OCI-M1 (cell line): ENCODE measurements at places on chromosomes 2 and 18.

- DNase-seq = no peak
Observed at GRCh38 chr2:159009940-159010339, 41.5 kb downstream of the TANC1 start.

- no peak for DNase-seq
Observed at GRCh38 chr2:101958061-101958460, 33.7 kb upstream of the IL1R2 start.

GRCh38 chr2:179059026-179059700, 9.2 kb upstream of the CCDC141 start:
- peak; percentile 29 for DNase-seq

DNA sequence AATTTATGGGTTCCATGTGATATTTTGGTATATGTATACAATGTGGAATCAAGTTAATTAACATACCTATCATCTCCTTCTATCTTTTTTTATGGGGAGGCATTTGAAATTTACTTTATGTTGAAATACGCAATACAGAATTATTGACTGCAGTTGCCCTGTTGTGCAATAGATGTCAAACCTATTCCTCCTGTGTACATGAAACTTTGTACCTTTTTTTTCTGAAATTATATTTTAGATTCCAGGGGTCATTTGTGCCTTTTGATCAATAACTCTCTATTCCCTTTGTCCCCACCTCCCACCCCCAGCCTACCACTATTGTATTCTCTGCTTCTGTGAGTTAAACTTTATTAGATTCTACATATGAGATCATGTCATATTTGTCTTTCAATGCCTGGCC, 369.9 kb downstream of the FSIP2 start:
- DNase-seq = no peak

DNA sequence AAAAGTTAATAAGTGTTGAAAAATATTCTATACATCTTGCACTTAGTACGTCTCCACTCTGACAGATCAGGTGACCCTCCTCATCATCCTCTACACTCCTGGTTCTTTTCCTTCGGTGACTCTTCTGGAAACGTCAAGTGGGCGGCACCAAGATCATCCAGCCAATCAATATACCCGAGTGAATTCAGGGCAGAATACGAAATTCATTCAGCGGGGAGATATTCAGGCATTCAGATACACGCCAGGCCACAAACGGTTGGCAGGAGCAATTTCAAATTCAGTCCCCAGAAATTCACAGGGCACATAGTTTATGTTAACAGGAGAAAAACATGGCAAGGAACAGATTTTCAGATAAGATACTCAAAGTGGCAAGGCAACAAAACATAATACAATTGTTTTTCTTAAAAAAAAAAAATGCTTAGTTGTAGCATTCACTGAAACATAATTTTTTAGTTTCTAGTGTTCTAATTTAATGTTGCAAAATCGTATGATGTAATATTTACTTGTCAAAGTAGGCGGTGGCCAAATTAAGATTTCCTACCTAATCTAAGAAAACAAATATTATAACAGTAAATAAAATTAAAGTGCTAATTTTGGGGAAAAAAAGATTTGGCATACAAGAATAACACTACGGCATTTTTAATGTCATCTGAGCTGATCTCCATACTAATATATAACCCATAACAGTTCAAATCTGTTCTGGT, 4.2 kb downstream of the CLK1 start:
- DNase-seq = no peak

DNA sequence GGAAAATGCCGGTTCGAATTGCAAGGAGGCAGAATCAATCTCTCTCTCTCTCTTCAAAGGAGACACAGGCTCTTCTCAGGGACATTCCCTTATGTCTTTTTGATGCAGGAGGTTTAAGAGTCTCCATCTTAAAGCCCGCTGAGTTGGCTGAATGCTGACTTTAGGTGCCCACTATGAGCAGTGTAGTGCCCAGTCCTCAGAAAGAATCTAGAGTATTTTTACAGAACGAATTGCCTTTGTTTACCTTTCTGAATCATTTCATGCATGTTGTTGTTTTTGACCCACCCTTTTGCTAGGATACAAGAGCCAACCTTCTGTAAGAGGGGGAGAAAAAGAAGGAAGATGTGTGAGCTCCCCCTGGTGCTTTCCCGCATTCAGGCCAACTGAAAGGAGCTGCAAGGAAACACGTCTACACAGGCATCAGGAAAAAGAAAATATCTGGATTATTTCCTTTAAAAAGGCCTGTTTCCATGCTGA, 193.5 kb upstream of the TCF4 start:
- DNase-seq = peak; percentile 84
